Coronary artery (tissue), 2 donors: ENCODE measurements at places on chromosomes 16 and 17.

- DNase-seq = peak; percentile 70
Observed at GRCh38 chr17:42526031-42526444, 10.0 kb upstream of the NAGLU start.

DNA sequence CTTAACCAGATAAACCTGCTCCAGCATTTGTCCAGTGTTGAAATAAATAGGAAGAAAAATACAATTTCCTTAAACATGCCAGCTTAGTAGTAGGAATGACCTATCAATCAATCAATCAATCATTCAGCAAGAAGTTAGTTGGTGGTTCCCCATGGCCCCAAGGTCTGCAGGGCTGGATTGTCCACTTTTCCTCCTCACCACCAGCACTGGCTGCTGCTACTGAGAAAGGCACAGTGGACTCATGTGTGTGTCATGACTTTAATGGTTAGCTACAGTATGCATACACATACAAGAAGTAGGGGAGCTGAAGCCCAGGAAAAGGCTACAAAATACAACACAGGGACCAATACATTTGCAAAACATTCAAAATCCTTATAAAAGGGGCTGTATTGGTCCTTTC is 4.4 kb downstream of the SETD6 start:
- no peak for DNase-seq

- no peak for DNase-seq
Observed at GRCh38 chr17:41536741-41537613, 8.9 kb upstream of the KRT19 start.

GRCh38 chr17:66661411-66662256 is 173.3 kb upstream of the CACNG5 start:
- DNase-seq = no peak

DNA sequence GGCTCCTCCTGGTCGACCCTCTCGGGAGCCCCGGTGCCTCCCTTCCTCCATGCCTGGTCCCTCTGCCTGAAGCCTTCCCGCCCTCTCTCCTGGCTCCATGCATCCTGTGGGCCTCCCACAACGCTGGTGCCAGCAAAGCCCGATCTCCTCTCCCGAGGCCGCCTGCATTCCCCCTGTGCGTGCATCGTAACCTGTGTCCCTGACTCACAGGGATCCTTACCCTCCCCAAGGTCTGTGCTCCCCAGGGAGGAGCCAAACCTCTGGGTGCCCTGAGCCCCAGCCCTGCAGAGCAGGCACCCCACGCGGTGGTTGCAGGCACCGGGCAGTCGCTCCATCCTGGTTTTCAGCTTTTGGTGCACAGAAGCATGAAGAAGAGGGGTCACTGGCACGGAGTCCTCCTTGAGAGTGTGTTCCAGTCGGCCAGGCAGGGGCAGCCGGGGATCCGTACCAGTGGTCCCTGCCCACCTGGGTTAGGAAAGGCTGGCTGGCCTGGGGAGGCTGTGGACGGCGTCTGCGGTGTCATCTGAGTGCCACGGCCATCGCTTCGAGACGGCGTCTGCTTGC is 1.8 kb upstream of the ENPP7 start:
- DNase-seq = no peak

GRCh38 chr17:56899403-56899802 is 14.4 kb downstream of the TRIM25 start:
- no peak for DNase-seq

GRCh38 chr17:80372922-80373570 is 41.9 kb upstream of the ENDOV start:
- no peak for DNase-seq
